ENCODE measurements at places on chromosomes 7 and 10. TPM values are rescaled to one million over a fixed set of nuclear protein-coding genes. Genes with fewer than 3 reads are reported as not detected.

The PAPOLB gene
- 0.16 TPM for total RNA-seq

The MACC1 gene
- 0.24 TPM for total RNA-seq

The FAM25A gene
- total RNA-seq: not detected

The GNGT1 gene
- not detected for total RNA-seq

The KNDC1 gene
- total RNA-seq: 0.49 TPM

All from hair follicle dermal papilla cell (primary cell).